Cardiac septum (tissue), 1 donor: ENCODE measurements at places on chromosomes 13 and 19. TPM values are rescaled to one million over a fixed set of nuclear protein-coding genes. Genes with fewer than 3 reads are reported as not detected.

The TIMM13 gene
- total RNA-seq = 57.3 TPM

- no peak for DNase-seq
These were observed 1199.9 kb upstream of the SPRY2 start for GRCh38 chr13:81540777-81541176.

DNA sequence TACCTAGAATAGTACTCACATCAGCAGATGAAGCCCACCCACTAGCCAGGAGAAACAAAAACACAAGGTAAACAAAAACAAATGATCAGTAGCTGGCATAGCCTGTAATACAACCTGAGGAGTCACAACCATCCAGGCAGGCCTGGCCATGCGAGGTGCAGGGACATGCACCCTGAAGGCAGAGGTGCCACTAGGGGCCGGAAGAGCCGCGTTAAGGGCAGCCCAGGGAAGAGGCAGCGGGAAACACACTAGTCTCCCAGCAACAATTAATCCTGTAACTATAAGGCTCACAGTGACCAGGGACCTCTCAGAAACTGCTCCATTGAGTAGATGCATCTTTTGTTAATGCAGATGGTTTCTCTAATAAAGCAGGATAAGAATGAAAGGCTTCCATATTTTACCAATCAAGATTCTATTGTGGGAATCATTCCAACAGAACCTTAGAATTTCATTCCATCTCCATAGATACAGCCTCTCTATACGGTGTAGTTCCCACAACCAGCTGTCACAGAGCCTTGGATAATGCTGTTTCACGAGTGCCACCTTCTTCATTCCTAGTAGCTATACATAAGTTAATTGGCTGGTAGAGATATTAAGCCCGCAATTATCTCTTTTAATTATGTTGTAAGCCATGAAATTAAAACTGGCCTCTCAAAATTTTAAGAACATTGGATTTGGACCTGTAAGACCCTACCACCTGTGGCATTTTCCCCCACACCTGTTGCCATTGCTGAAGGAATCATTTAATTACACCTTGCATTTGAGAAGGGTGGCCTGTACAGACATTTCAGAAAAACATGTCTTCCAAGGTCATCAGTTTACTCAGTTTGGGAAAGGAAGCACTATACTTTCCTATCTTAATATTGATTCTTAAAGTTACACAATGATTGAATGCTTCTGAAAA, 28.7 kb downstream of the ANKRD10 start:
- DNase-seq = no peak

DNA sequence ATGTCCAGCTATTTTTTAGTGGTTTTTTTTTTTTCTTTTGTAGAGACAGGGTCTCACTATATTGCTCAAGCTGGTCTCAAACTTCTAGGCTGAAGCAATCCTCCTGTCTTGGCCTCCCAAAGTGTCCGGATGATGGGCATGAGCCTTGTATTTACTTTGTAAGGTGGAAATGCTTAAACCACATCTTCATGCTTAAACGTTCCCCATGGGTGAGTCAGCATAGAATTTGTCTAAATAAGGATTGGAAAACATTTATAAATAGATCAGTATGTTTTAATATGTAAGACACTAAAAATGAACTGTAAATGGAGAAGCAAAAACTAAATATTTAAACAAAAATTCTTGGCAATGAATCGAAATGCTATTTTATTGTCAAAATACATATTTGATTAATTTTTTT, 698.0 kb downstream of the PCDH9 start:
- DNase-seq = no peak

The ELANE gene
- total RNA-seq = 0.54 TPM
